Fibroblast of skin of back (primary cell): ENCODE measurements at places on chromosomes 7 and 10.

GRCh38 chr7:28678431-28678965, 266.2 kb downstream of the CREB5 start:
- DNase-seq: no peak

GRCh38 chr7:25653384-25653783, 425.1 kb upstream of the NPVF start:
- DNase-seq: no peak

DNA sequence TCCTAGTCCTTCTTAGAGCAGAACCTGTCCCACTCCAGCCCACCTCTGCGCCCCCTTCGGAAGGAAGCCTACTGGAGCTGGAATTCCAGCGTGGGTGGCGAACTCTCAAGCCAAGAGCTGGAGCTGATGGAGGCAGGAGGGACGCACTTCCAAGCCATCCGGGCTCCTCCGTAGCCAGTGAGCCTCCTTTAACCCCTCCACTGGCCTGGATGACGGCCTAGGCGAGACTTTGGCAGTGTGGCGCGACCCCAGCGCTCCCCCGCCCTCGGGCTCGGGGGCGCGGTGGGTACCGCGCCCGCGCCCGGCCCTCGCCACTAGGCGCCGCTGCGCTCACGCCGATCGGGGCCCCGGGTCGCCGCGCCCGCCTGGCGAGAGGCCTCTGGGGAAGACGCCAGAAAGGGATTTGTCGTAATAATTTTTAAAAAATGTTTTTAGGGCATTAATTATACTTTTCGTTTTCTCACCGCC, 5.1 kb upstream of the EMX2 start:
- peak; percentile 51 for DNase-seq

GRCh38 chr10:49733866-49734265, 28.3 kb downstream of the OGDHL start:
- no peak for DNase-seq

- peak; percentile 4 for DNase-seq
These were observed 32.0 kb upstream of the NRG3 start for GRCh38 chr10:81843042-81843441.

DNA sequence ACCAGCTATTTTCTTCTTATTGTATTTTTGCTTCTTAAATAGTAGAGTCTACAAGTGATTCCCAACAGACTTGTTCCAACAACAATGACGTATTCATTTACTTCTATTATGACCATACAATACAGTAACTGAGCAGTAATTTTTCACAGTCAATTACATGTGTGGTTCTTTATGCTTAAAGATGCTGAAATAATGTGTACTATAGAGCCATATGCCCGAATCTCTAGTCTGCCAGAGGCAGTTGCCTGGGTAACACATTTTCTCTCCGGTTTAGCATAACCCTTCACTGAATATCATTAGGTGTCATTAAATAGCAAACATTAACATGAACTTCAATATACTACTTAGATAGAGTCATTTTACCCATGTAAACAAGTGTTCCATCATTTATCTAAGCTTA, 75.0 kb downstream of the SLC25A13 start:
- DNase-seq: no peak

DNA sequence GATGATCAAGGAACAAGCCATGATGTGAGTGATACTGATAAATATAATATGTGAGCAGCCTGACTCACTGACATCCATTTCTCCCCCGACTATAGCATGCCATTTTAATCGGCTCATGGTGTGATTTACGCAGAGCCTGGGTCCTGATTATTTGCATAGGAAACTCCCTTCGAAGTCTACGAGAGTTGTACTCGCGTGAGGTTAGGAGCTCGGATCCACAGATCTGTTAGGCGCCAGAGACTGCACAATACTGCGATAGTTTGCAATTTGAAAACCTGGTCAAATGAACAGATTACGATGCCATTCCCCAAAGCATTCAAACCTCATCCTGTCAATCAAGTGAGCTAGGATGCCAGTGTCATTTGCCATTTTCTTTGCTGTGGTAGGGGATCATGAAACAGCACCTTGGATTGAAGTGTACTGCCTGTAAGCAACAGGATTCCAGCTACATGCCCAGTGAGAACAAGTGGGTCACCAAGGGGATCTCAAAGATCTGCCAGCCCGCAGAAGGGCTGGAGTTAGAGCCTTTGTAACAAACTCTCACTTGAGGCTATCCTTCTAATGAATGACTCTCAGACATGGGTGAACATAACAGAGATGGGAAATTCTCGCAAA, 158.3 kb downstream of the FRMD4A start:
- no peak for DNase-seq

- DNase-seq: peak; percentile 32
These were observed 1.2 kb downstream of the RARRES2 start for GRCh38 chr7:150340024-150340749.
